Activated naive CD8-positive, alpha-beta T cell treated with anti-CD3 and anti-CD28 coated beads, Interleukin-2, amount 10 ng/mL, durations not matched to agents 7 days and 5 days (primary cell): ENCODE measurements at places on chromosomes 1 and 21.

- no peak for DNase-seq
These were observed 3.4 kb upstream of the TEX35 start for GRCh38 chr1:178509414-178510007.

- peak; percentile 33 for DNase-seq
These were observed at the start of gene SNX7 for GRCh38 chr1:98661544-98662355. SNX7 (plus strand) TSS chr1:98661721; CDS start chr1:98661732, 11 bp downstream.

DNA sequence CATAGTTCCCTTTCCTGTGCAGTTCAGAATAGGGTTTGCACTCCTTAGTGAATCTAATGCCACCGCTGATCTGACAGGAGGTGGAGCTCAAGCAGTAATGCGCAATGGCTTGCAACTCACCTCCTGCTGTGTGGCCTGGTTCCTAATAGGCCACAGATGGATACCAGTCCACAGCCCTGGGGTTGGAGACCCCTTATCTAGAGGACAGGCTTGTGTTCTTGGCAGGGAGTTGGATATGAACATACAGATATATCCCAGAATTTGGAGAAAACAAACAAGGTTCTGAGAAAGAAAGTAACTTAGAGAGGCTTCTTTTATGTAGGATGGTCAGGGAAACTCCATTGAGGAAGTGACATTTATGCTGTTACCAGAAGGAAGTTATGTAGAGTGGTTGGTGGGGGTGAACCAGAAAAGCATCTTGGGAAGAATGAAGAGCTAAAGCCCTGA, 5.1 kb upstream of the PTPRC start:
- no peak for DNase-seq

DNA sequence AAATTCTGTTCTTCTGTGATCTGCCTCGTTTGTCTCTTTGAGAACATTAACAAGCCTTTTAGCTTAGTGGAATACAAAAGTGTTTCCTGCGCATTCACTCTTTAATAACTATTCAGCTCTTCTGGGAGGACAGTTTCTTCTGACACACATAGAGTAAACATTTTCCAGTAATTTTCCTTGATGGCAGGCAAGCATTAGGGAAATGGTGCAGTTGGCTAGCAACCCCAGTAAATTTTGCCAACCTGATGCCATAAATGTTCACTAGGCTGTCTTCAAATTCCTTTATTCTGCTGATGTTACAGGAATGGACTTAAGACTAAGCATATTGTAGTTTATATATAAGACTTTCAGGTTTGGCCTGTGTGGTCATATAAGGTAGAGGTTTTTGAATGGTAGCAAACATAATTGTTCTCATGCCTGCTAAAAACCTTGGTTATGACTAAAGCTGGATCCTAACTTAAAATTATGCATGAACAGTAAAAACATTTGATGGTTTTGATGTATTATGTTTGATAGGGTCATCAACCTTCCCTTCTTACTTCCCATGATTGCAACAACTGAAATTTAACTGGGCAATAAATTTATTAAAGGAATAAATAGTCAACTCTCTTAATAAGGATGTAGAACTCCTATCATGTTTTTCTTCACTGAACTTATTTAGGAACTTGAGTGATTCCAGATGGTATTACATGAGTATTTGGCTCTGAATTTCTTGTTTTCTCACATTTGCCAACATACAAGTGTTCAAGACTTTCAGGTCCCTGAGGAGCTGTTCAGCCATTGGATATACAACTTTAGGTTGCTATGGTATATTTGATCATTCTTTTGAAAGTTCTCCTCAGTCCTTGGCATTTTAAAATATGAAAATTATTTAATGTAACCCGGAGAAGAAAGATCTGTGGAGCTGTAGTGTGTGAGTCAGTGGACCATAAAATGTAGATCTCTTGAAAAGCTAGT, 223.4 kb downstream of the FMN2 start:
- no peak for DNase-seq

DNA sequence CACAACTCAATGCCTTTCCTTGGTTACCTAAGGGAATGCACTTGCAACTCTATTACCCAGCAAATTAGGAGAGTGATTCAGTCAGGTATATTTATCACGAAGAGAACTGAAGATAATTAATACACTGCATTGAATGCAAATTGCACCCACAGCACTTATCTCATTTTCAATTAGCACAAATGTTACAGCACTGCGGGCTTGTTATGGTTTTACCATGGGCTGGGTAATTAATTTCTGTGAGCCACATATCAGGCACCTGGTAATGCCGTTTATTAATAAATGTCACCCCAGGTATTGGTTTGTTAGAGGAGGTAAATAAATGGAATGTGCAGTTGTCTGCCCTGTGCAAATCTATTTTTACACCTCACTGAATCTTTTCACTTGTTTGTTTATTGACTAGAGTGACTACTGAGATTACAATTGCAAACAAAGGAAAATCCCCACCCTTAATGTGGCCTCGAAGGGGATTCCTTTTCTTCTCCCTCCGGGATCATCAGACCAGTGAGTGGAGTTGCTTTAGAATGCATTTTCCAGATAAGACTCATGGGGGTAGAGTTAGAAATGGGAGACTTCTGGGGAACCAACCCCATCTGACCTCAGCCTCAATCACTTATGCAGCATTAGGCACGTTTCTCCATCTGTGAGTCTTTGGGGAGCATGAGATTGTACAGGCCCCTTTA, 269.3 kb downstream of the RPS6KC1 start:
- no peak for DNase-seq

GRCh38 chr1:180691322-180691913, 59.6 kb downstream of the XPR1 start:
- DNase-seq, result no peak

DNA sequence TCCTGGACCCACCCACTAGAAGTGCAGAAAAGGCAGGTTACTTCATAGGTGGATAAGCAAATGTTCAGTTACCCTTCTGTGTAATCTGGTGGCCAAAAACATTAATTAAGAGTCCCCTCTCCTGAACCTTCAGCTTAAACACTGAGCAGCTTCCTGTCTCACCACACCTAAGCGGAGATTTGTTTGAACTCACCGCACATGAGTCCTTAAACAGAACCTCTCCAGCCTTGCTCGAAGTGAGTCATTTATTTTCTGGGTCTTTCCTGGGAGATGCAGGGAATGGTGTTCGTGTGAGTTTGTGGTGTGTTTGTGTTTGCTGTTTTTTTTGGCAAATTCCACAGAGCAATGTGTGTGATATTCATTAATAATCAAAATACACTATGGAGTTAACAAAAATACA, 7.6 kb upstream of the FNBP1L start:
- no peak for DNase-seq

- DNase-seq, result no peak
These were observed 4.4 kb upstream of the C2CD2 start for GRCh38 chr21:41957991-41958766.

- no peak for DNase-seq
These were observed 225.7 kb downstream of the TOMM20 start for GRCh38 chr1:234902774-234903547.

- DNase-seq, result no peak
These were observed 532.3 kb upstream of the USP24 start for GRCh38 chr1:55747408-55747841.

- no peak for DNase-seq
These were observed 641 bp upstream of the CFAP107 start for GRCh38 chr1:12745126-12745991.

GRCh38 chr1:9732123-9732971, 80.8 kb downstream of the PIK3CD start:
- DNase-seq, result no peak

DNA sequence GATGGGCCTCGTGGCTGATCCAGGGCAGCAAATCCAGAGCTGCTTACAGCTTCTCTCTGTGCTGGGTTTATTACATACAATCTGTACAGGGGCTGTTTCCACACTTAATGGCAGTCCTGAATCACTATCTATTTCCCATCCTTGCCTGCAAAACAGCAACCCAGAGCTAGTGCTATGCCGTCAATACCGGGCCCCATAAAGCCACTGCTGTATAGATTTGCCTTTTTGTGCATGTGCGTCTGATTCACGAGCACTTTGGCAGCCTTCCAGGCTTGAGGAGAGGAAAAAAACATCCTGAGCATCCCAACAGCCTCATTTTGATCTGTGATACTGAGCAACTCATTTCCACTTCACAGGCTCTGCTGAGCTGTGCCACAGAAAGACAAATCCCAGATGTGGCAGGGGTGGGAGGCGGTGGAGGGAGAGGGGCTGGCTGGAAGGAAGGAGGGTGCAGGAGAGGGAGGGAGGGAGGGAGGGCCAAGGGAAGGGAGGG, 65.2 kb upstream of the TARBP1 start:
- peak; percentile 38 for DNase-seq

GRCh38 chr1:153490272-153491051, 30.0 kb upstream of the S100A7 start:
- DNase-seq, result no peak

GRCh38 chr1:227948493-227949260, 945 bp upstream of the WNT9A start:
- no peak for DNase-seq

DNA sequence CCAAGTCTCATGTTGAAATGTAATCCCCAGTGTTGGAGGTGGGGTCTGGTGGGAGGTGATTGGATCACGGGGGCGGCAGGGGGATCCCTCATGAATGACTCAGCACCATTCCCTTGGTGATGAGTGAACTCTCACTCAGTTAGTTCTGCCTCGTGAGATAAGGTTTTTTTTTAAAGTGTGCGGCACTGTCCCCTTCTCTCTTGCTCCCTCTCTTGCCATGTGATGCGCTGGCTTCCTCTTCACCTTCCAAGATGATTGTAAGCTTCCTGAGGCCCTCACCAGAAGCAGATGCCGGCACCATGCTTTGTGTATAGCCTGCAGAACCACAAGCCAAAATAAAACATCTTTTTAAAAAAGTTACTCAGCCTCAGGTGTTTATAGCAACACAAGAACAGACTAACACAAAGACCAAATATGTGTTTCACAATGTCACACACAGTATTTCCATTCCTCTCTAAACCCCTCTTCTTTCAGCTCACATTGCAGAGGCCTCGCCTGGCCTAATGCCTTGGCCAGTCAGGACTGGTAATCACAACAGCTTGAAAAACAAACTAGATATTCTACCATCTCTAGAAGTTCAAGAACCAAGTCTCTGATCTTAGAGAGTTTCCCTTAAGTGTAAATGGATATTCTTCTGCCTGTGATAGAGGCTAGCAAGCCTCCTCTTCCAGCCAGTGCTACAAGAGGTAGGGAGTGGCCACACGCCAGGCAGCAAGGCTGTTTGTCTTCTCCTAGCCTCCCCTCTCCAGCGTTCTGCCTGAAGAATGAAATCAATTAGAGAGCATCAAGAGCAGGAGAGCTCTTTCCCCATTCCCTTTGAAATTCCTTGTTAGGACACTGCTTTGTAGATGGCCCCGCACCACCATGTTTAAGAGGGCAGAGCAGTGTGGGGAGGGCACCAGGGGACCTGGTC, 19.6 kb upstream of the RAP1A start:
- no peak for DNase-seq

GRCh38 chr1:201644197-201644596, 105.3 kb downstream of the NAV1 start:
- no peak for DNase-seq

GRCh38 chr21:28336314-28336713, 656.4 kb downstream of the LTN1 start:
- DNase-seq, result no peak

GRCh38 chr1:201482755-201483154, 13.8 kb upstream of the PHLDA3 start:
- DNase-seq, result no peak

GRCh38 chr1:64830030-64830651, 85.3 kb downstream of the RAVER2 start:
- no peak for DNase-seq

DNA sequence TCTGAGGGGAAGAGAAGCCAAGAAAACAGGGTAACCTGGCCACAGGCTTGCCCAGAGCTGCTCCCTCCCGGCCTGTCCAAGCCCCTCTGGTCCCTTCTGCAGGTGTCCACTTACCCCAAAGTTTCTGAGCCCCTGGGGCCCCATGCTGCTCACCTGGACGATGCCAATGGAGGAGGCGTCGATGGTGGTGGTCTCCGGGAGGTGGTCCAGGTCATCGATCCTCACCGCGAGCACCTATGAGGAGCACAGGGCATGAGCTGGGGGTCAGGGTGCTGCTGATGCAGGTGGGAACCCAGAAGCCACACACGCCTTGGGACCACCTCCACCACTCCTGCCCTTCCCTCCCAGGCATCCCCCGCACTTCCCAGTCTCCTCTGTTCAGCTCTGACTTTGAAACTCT, 37.5 kb upstream of the RIPK4 start:
- no peak for DNase-seq

DNA sequence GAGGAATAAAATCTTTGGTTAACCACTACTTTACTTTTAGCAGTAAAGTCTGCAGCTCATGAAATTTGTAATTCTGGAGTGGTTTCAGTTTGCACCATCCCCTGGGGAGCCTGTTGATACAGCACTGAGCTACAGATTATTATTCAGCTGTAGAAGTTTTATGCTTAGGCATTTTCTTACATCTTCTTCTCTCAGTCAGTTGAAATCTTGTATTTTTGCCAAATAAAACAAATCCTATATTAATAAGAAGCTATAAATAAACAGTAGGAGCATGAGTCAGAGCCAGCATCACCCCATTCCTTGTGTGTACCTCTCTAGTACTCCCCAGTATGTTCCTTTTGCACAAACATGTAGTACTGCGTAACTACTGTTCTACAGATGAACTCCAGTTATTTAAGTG, 118.9 kb downstream of the ATF6 start:
- DNase-seq, result no peak

GRCh38 chr21:37461479-37461878, 94.9 kb downstream of the DYRK1A start:
- no peak for DNase-seq

GRCh38 chr1:62325681-62326080, 6.4 kb upstream of the KANK4 start:
- DNase-seq, result no peak

- no peak for DNase-seq
These were observed 83.5 kb upstream of the BCAR3 start for GRCh38 chr1:93765099-93765498.

DNA sequence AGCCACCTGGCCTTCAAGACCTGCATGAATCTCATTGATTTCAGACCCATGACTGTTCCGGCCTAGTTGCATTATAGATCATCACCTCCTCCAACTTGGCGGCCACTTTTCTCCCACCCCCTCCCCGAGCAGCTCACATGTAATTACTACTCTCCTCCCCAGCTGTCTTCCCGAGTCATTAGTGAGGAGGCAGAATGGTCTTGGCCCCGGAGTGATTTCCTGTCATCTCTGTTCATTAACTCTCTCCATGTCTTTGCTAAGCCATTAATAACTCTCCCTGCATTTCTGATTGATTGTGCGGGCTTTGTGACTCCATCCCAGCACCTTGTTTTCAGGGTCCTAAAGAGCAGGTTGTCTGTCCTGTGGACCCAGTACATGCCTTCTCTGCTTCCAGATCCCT, 75.6 kb upstream of the CNTN2 start:
- no peak for DNase-seq
